ENCODE measurements at places on chromosomes 4 and X. TPM values are rescaled to one million over a fixed set of nuclear protein-coding genes. Genes with fewer than 3 reads are reported as not detected.

DNA sequence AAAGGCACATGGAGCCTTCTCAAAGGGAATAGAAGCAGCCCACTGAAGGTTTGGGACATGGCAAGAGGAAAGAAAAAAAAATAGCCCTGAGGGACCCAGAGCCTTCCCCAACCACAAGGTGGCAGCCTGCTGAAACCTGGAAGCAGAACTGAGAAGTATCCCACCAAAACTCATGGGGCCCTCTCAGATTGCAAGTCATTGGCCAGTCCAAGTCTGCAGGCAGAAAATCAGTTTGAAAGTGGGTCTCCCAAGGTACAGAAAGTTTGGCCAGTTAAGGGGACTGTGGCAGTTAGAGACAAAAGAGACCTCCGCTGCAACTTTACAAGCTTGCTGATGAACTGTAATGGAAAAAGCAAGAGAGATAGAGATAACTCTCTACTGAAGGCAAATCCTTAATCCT, 155.8 kb downstream of the ANTXR2 start:
- peak; percentile 31 for DNase-seq

DNA sequence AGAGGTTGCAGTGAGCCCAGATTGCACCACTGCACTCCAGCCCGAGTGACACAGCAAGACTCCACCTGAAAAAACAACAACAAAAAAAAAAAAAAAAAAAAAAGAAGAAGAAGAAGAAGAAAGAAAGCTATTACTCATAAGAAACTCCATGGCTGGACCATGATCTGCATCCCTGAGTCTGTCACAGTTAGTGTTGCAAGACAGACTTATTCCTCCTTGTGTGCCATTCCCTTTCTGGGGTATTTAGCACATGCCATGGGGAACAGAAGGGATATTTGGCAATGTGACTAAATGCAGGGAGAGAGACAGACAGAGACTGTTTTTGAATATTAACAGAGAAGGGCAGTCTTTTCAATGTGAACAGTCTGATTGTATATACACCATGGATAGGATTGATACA, 16.7 kb upstream of the PDS5A start:
- no peak for DNase-seq

DNA sequence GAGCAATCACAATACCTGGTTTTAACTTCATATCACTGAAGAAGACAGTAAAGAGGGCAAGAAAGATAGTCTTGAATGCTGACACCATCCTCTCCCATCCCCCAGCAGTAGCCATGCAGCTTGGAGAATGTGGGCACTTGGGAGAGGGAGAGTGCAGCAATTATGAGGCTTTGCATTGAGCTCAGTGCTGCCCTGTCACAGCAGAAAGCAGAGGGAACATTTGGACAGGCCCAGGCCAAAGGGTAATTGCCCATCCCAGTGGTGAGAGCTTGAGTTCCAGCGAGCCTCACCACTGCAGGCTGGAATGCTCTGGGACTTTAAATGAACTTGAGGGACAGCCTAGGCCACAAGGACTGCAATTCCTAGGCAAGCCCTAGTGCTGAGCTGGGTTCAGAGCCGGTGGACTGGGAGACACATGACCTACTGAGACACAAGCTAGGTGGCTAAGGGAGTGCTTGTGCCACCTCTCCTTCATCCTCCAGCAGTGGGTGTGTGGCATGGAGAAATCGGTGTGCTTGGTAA, 36.3 kb downstream of the CORIN start:
- DNase-seq: no peak

- DNase-seq: no peak
These were observed 526.7 kb upstream of the AGA start for GRCh38 chr4:177968817-177969442.

The MAGEA2B gene
- total RNA-seq: not detected

The BEX1 gene
- total RNA-seq: 0.68 TPM

The QRFPR gene
- total RNA-seq: not detected

The HSFX4 gene
- not detected for total RNA-seq

The CSAG1 gene
- not detected for total RNA-seq
